ENCODE measurements at places on chromosomes 6 and 20.

GRCh38 chr20:58646257-58646656, 4.8 kb upstream of the STX16 start:
- peak; percentile 36 for DNase-seq

DNA sequence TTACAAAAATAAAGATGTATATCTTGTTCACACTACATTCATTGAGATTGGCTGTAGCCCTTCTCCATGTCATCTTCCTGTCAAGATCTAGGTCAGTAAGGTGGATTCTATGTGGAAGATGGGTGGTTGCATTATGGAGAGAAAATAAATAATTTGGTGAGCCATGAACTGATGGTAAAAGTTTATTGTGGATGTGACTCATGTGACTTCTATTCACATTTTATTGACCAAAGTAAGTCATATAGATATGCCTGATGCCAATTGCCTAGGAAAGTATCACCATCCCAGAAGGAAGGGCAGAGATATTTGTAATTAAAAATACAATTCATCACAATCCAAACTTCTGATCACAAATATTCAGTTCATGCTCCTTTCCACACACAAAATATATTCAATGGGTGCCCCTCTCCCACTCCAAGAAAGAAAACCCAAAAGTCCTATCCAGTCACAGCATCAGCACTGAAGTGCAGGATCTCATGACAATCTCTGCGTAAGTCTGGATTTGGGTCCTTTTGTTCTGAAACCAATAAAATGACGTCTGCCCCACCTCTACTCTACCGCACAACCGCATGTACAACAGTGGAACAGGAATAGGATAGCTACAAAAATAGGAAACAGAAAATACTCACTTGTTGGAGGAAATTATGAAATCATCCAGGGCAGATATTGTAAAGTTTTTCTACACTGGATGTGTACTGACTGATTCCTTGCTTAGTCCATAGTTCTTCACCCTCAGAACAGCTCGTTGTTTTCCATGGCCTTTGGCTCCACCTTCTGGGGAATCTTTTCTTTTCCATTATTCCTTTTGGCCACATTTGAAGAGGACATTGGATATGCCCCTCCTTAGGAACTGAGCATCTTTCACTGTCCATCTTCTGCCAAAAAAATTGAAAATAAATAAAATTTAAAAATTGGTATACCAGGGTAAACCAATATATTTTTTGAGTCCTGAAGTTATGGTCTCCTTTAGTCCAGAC, 16.1 kb upstream of the SLC17A3 start:
- no peak for DNase-seq

- DNase-seq: no peak
Measured at GRCh38 chr6:40953486-40953885, 85.5 kb downstream of the UNC5CL start.

DNA sequence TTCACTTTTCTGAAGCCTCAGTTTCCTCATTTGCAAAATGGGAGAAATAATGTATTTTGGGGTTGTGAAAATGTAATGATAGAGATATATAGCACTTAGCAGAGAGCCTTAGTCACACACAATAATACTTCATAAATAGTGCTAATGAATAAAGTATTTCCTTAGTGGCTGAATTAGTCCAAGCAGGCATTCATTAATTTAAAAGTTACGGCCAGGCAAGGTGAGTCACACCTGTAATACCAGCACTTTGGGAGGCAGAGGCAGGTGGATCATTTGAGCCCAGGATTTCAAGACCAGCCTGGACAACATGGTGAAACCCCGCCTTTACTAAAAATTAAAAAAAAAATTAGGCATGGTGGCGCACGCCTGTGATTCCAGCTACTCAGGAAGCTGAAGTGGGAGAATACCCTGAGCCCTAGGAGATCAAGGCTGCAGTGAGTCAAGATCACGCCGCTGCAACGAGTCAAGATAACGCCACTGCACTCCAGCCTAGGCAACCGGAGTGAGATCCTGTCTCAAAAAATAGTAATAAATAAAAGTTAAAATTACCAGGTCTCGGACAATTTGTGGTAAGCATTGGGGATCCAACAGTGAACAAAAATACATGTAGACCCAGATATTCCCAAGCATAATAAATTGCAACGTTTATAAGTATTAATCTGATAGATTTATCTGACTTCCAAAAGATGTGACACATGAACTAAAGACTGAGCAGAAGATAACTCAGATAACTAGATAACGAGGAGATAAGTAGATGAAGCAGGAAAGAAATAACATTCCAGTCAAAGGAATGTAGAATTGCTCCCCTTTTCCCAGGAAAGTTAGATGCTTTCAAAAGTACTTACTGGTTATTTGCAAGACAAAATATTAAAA, 2.1 kb upstream of the IBTK start:
- DNase-seq: no peak

DNA sequence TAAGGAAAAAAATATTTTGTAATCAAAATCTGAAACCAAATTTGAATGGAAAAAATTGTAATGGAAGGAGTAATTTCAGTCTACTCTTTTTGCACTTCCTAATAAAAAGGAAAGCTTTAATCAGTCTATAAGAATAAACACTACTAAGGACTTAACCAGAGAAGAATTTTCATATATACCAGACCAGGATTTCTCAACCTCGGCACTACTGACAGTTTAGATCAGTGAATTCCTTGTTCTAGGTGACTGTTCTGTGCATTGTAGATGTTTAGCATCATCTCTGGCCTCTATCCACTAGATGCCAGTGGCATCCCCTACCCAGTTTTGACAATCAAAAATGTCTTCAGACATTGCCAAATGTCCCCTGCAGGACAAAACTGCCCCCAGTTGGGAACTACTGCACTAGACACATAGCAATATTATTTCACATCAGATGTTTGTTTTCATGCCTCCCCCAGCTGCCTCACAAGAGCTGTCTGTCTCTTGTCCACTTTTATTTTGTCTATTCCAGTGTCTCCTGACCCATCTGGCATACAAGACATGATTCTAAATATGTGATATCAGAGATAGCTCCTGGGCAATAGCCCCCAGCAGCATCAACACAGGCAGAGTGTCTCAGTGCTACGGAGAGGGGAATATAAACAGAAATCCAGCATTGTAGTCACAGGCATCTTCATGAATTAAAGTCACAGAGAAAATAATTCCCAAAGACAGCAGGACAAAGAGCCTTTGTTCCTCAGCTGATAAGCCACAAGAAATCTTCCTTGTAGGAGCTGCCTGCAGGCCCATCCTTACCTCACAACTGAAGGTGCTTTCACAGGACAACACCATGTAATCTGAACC, 27.0 kb downstream of the DNAAF9 start:
- no peak for DNase-seq

DNA sequence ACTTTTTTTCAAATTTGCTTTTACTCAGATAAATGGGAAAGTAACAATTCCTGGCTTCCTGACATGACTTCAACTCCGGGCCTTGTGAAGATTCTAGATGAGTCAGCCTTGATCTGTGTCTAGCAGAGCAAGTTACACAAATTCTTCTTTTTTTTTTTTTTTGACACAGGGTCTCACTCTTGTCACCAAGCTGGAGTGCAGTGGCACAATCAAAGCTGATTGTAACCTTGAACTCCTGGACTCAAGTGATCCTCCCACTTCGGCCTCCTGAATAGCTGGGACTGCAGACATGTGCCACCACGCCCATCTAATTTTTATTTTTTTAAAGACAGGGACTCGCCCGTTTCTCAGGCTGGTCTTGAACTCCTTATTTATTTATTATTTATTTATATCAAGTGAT, 7.3 kb upstream of the ARHGAP18 start:
- no peak for DNase-seq

- no peak for DNase-seq
Measured at GRCh38 chr20:35060168-35060567, 32.4 kb downstream of the TRPC4AP start.

DNA sequence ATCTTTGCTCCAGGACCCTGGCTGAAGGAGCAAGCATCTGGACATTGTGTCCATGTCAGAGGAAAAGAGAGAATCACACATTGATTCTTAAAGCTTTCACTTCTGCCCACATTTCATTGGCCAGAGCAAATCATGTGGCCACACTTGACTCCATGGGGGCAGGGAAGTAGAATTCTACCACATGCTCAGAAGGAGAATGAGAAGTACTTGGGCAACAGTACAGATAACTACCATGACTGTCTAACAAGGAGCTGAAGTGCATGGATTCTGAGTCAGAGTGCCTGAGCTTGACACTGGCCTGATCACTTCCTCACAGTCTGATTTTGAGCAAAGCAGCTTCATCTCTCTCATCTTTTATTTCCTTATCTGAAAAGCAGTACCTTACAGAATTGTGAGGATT, 38.6 kb downstream of the GHRH start:
- no peak for DNase-seq
